ENCODE measurements at places on chromosomes 11 and 22.

GRCh38 chr22:23250056-23250784 lies 69.9 kb downstream of the BCR start:
- DNase-seq = no peak
- no peak overlapping the region for H3K27ac ChIP-seq
- H3K27me3 ChIP-seq = no peaks in the 10 kb centered on the region
- no peak overlapping the region for H3K4me3 ChIP-seq
- H3K36me3 ChIP-seq = peaks cover 16% of the 10 kb centered on the region

- H3K27ac ChIP-seq = no peak overlapping the region
- H3K4me3 ChIP-seq = no peak overlapping the region
- no peaks in the 10 kb centered on the region for H3K36me3 ChIP-seq
- H3K4me1 ChIP-seq = no peaks in the 10 kb centered on the region
These were observed 342.7 kb downstream of the TENM4 start for GRCh38 chr11:79098146-79098545.

DNA sequence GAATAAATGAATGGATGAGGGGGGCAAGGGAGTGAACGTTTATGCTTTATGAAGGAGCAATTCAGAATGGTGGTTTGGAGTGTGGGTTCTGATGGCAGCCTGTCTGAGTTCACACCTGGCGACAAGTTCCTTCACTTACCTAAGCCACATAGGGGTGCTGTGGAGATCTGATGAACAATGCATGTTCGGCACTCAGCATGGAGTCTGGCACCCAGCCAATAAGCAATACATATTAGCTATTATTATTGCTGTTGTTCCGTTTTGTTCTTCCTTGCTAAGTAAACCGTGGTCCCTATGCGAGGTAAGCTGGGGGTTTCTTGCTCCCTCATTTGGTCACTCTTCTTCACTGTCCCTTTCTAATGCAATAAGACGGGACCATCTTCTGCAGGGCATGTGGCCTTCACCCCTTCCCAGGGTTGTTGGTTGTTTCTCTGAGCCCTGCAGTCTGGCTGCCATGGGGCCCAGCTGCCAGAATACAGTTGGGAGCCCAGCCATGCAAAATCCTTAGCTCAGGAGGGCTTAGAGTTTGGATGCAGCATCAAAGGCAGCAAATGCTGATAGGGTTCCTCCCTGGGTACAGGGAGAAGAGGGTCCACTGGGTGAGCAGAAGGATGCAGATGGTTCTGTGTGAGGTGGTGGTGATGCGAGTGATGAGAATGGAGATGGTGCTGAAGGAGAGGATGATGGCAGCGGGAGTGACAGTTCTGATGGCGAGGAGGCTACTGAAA lies 6.4 kb upstream of the PKNOX2 start:
- H3K4me1 ChIP-seq = peaks cover 3% of the 10 kb centered on the region
- no peak overlapping the region for H3K27ac ChIP-seq
- H3K27me3 ChIP-seq = peaks cover 16% of the 10 kb centered on the region
- no peaks in the 10 kb centered on the region for H3K36me3 ChIP-seq
- DNase-seq = no peak

DNA sequence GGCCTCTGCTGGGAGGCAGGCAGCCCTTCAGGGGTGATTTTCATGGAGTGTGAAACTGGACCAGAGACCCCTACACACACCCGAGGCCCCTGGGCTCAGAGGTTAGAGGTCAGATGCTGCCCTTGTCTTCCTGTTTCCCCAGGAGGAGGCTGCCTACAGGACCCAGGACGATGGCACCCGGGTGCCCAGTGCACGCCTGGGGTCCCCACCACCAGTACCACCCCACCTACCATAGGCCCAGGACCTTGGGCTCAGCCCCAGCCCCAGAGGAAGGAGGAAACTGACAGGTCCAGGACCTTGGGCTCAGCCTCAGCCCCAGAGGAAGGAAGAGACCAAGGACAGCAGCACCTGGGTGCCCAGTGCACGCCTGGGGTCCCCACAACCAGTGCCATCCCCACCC lies 79.2 kb downstream of the BRD1 start:
- no peak overlapping the region for H3K27ac ChIP-seq
- DNase-seq = no peak
- H3K4me3 ChIP-seq = no peak overlapping the region
- H3K36me3 ChIP-seq = no peaks in the 10 kb centered on the region

DNA sequence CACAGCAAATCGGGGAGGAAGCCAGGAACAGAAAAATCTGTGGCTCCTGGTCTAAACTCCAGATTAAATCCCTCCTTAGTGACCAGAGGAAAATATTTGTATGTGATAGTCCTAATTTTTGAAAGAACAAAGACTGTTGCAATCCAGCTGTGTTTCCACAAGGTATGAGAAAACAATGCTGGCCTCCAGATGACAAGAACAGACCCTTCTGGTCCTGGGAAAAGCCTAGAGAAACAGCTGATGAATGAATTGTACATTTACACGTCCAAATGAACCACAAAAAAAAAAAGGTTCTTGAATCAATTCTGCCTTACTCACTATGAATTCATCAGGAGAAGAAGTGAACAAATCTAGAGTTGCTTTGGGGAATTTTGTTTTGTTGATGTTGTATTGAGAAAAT lies 63.7 kb downstream of the ETS1 start:
- no peak overlapping the region for H3K4me3 ChIP-seq
- H3K27me3 ChIP-seq = peaks cover 32% of the 10 kb centered on the region
- DNase-seq = no peak
- no peaks in the 10 kb centered on the region for H3K36me3 ChIP-seq
- no peak overlapping the region for H3K27ac ChIP-seq
